ENCODE measurements at places on chromosomes 3 and 15. TPM values are rescaled to one million over a fixed set of nuclear protein-coding genes. Genes with fewer than 3 reads are reported as not detected.

The LMAN1L gene
- total RNA-seq: not detected

The ISL2 gene
- 0.12 TPM for total RNA-seq

The C3orf20 gene
- not detected for total RNA-seq

The CELF6 gene
- total RNA-seq: 0.37 TPM

The KBTBD13 gene
- total RNA-seq: not detected

The HACD2 gene
- total RNA-seq: 30.2 TPM

The MYZAP gene
- total RNA-seq: 1.6 TPM

The SEMA3G gene
- under 0.01 TPM for total RNA-seq

The WDR53 gene
- total RNA-seq: 9.5 TPM

The HAPLN3 gene
- 2.6 TPM for total RNA-seq

The INSYN1 gene
- total RNA-seq: 0.50 TPM

All from uterine smooth muscle cell (primary cell).